ENCODE measurements at places on chromosomes 12 and 14. TPM values are rescaled to one million over a fixed set of nuclear protein-coding genes. Genes with fewer than 3 reads are reported as not detected.
A peak's percentile ranks its signal among the peaks of the same experiment; 100 is the strongest.

ALDH1L2 gene
- total RNA-seq: 34.2 TPM

CLEC2B gene
- total RNA-seq: 3.9 TPM

WNT1 gene
- total RNA-seq: not detected

CCDC197 gene
- not detected for total RNA-seq

MYF6 gene
- not detected for total RNA-seq

TRIP11 gene
- 23.8 TPM for total RNA-seq

C1S gene
- 6.3 TPM for total RNA-seq

GRCh38 chr14:50874757-50875156, 2.9 kb downstream of the ABHD12B start:
- peak; percentile 30 for DNase-seq

- no peak for DNase-seq
Measured at GRCh38 chr12:56682323-56682722, 5.8 kb downstream of the PTGES3 start.

DNA sequence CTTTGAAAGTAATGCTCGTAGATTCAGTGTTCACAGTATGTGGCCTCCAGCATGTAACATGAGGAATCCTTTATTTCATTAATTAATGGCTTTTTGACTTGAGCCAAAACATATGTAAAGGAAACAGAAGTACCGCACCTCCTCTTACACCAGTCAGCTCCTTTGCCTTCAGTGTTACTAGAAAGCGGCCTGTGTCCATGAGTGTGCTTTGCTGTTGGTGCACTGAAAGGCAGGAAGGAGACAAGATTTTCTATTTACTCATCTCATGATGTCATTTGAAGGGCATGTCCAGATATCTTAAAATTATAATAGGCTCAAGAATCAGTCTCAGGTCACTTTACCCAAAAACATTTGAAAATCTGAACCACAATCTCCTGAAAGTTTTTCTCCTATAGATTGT, 9.9 kb upstream of the CCT2 start:
- no peak for DNase-seq

DNA sequence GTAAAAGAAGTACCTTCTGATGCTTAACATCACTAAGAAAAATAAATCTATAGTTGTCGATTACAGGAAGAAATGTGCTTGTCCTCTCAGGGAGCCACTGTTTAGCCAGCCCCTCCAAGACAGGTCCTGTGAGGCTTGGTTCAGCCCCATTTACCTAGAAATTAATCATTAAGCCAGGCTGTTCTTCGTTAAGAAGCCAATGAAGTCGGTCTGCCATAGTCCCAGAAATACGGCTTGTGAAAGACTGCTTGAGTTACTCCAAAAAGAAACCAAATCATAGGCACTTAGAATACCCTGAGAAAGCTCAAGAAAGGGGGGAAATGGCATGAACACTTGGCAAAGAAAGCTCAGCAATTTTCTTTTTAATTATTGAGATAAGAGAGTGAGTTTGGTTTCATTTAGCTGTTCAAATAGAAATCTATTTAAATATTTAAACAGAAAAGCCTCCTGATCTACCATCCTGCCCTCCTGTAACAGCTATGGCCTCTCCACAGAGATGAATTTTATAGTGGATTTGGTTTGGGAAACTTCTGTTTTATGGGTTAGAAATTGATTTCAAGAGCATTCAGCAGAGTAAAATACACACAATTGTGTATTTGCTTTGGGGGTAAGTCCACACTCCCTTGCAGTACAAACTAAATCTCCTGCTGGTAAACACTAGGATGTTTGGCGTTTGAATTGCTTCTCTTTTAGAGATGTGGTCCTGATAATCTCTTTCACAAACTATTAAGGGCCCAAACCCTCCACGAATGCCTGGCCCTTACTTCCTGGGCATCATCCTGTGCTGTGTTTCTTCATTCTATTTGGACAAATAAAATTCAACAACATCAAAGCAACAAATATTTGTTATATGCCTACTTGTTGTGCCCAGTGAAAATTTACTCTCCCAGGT, 234.4 kb downstream of the SEC23A start:
- no peak for DNase-seq

- DNase-seq: peak; percentile 16
Measured at GRCh38 chr12:99611117-99611516, 36.4 kb upstream of the GARIN6 start.

DNA sequence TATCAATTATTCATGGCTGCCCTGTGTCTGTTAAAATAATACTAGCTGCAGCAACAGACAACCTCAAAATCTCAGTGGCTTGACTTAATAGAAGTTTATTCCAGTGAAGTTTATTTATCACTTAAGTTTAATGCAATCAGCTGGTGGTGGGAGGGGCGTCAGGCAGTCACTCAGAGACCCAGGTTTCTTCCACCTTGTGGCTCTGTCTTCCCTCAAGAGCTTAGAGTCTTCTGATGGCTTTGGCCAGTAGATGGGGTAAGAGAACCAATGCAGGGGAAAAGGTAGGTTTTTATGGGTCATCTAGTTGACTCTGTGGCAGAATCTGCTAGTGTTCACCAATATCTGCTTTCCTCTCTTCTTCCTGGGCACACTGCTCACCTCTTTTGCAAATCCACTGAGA, 668.9 kb downstream of the AACS start:
- DNase-seq: no peak

DNA sequence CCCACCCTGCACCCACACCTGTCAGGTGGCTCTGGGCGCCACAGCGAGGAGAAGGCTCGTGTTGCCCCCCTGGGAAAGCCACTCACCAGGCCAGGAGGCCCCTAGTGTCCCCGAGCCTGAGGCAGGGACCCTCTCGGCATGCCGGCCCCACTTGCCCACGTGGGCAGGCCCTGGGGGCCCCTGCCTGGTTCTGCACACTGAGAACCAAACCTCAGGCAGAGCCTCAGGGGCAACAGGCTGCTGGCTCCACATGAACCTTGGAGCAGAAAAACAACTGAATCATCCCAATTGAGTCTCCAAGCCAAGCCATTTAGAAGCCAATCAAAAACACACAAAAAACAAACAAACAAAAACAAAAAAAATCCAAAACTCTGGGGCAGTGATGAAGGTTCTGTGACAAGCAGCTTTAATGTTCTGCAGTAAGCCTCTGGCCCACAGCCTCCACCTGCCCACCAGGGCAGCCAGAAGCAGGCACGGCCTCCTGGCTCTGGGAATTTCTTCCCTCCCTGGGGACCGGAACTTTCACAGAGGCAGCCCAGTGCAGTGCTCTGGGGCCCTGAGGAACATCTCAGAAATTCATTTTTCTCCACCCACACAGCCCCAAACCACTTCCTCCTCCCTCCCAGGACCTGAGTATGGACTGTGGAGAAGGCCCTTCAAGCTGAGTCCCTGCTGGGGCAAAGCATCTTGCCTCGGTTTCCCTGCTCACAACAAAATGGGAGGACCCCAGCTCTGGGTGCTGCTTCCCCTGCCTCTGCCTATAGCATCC, 90.2 kb downstream of the CHGA start:
- no peak for DNase-seq

DNA sequence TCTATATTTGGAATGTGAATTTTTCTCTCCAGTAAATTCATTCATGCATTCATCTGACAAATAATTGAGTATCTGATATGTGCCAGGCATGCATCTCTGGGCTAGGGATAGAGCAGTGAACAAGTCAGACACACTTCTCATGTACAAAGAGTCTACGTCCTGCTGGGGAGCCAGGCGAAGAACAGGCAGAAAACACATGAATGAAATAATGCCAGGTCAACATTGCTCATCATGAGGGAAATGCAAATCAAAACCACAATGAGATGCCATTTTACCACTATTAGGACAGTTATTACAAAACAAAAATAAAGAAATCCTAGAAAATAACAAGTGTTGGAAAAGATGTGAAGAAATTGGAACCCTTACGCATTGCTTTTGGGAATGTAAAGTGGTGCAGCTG, 90.3 kb downstream of the PAX9 start:
- peak; percentile 82 for DNase-seq

- no peak for DNase-seq
Measured at GRCh38 chr12:121233628-121234020, 23.7 kb downstream of the P2RX4 start.

GRCh38 chr12:46744283-46744682, 81.5 kb downstream of the SLC38A4 start:
- no peak for DNase-seq

DNA sequence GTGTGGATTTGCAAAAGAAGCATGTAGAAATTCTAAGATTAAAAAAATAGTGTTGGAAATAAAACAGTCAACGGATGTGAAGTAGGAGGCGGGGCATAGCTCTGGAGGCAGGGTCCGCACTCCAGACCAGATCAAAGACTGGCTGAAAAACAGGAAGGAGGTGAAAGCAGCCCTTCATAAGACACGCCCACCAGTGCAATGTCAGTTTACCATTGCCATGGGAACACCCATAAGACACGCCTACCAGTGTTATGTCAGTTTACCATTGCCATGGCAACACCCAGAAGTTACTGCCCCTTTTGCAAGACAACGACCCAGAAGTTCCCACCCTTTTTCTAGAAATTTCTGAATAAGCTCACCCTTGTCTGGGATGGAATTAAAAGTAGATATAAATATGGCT, 87.1 kb downstream of the FZD10 start:
- DNase-seq: no peak

DNA sequence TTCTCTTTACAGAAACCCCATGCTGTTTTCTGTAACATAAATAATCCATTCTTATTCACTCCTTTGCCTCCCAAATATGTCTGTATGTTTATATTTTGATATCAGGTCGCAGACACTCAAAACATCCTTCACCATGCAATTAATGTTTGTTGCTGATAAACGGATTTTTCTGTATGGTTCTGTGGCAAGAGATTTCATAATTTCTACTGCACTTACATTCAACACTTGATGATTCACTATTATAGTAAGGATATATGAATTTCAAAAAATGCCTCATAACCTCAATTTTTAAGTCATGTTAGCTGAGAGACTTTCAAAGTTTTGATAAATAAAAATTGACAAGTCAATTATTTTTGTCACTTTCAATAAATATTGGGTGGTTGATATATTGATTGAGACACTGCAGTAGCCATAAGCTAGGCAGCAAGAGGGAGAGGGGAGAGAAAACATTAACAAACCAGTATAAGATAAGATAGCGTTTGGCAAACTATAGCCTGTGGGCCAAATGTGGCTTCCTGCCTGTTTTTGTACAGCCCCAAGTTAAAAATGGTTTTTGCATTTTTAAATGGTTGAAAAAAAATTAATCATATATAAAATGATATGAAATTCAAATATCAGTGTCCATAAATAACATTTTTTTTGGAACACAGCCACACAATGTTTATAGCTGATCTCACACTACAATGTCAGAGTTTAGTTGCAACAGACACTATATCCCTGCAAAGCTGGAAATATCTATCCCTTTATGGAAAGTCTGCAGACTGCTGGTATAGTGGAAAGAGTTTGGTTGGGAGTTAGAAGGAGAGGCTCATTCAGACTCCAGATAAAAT, 18.3 kb downstream of the ALDH6A1 start:
- peak; percentile 24 for DNase-seq

GRCh38 chr14:21990116-21990515, 316.5 kb upstream of the OR4E1 start:
- peak; percentile 19 for DNase-seq

DNA sequence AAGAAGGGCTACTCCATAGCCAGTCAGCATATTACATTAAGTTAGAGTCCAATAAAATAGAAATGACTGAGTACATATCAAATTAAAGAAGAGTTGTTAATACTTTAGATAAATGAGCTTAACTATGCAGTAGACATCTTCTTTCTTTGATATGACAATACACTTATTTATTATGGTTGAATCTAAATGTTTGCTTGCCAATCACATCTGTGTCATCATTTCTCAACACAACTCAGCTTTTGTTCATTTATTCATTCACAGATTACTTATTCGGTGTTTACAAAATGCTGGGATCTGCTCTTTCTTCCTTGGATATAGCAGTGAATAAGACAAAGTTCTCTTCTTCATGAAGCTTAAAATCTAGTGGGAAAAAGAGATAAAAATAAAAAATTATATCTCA, 614.6 kb upstream of the ATP2B1 start:
- no peak for DNase-seq

DNA sequence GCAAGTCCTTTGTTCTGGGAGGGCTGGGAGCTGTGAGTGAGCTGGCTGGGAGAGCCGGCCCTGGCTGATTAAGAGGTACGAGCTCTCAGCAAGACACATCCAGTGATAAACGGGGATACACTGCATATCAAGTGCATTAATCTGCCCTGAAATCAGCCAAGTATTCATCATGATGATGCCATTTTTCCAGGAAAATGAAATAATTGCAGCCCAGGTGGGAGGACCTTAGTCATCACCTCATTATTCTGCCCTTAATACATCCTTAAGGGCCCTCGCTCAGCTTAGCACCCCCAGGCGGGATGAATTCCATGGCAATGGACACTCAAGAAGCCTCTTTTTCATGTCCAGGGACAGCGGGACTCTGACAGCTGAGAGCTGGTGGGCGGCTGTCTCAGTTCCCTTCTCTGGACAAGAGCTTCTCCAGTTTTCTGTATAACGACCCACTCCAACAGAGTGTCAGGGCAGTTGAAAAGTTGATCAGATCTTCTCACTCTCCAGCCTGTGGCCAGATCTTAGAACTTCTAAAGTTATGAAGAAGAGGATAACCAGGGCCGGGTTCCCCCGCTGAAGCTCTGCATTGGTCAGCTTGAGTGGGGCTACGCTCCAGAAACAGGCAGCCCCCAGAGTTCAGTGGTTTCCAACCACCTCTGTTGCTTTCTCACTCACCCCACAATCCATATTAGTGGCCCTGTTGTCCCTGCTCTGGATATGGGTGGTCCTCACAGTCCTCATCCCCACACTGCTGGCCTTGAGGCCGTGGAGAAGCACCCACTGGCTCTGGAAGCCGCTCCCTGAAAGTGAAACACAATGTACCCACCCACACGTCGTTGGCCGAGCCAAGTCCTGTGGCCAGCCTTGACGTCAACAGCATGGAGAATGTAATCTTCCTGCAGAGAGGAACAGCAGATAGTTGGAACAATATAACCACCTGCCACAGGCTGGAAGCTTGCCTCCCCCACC, 306.2 kb upstream of the DIO3 start:
- no peak for DNase-seq

GRCh38 chr14:23387916-23388882, 11.4 kb downstream of the CMTM5 start:
- no peak for DNase-seq

GRCh38 chr12:107159384-107159900, 66.1 kb upstream of the CRY1 start:
- DNase-seq: no peak
